Stimulated activated CD4-positive, alpha-beta T cell treated with anti-CD3 and anti-CD28 coated beads, Interleukin-1b, Interleukin-23, amount 100 ng/mL, for 1 hour (primary cell): ENCODE measurements at places on chromosomes 1 and 21.

- no peak for DNase-seq
Observed at GRCh38 chr1:152397474-152397873, 16.6 kb downstream of the CRNN start.

GRCh38 chr1:42945164-42945563, 13.5 kb downstream of the SLC2A1 start:
- DNase-seq: no peak

GRCh38 chr1:166029196-166029945, 137.4 kb downstream of the FAM78B start:
- DNase-seq: no peak

DNA sequence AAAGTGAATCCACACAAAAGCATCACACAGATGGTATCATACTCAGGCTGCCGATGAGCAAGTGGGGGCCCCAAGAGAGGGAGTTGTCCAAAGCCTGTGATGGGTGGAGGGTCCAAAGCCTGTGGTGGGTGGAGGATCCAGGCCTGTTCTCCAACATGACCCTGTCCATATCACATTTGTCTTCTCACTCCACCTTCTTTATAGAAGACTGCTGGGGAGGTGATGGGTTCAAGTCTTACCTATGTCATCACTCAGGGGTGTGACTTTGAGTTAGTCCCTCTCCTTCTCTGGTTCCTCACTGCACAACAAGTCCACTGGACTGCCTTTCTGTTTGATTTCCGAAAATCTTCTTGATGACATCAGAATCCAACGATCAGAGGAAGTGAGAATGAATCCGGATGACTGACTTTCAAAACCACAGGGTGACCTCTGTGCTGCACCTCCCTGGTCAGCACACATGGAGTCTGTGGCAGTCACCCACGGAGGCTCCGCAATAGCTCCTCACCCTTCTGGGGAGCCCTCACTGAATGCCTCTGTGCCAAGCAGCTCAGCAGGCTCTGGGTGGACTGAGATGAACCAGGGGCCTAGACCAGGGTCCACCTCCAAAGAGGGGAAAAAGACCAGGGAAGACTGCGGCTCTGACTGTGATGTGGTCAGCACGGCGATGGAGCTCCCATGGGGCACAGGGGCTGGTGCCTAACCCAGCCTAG, 166.8 kb downstream of the HIVEP3 start:
- DNase-seq: no peak

DNA sequence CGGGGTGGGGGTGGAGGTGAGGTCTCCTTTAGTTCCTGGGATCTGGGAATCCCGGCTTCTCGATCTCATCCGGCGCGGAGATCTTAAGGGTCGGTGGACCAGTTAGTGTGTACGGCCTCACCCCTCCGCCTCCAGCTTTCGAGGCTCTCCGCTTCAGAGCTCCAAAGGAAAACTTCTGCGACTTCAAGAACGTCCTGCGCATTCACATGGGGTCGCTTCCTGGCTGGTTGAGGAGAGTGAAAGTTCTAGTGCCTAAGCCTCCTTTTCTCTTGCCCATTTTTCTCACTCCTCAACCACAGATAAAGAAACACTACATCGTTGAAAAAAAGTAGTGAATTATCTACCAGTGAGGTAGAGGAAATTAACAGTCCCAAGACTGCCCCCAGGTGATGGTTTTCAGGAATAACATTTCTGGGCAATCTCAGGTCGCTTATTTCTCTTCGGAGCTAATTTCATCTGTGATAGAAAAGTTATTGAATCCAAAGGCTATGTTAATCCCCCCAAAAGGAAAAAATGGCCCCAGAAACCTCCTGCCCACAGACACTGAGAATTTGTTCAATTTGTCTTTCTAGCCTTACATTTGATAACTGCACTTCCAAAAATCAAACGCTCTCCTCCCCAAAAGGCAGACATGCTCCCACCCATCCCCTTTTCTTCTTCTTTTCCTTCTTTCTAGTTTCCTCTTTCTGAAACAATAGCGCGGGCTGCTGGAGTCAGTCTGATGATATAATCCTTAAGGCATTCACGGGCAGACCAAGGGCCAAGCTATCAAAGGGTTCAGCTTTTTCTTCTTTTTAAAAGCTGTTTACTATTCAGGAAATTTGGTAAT, 20.6 kb upstream of the TBX15 start:
- no peak for DNase-seq

DNA sequence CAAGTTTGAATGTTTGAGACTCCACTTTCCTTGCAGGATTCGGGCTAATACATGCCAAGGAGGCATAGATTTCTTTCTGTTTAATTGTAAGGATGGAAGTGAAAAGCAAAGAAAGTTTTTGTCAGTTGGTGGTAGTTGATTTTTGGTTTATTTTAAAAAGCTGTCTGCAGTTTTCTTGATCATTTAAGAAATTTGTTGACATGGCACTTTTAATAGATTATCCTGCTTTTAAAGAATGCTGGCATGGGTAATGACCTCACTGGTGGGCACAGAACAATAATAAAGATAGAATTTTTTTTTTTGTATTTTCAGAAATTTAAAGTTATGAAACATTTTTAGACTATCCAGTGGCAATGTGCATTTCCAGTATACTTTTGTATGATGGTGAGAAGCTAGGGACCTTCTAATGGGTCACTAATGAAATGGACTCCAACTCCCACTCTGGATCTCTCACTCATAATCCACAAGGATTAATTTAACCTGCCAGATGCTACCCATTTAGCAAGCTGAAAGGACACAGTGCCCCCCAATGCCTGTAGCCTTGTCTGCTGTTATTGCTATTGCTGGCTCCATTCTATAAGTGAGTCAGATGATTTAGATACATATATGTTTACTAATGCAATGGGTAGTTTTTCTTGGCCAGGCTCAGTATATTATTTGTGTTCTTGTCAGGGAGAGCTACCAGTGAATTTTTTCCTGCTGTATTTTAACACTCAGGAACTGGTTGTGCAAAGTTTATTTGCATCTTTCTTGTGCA, 190.2 kb upstream of the SGIP1 start:
- DNase-seq: no peak

- DNase-seq: no peak
Observed at GRCh38 chr1:175689396-175689795, 54.0 kb downstream of the TNR start.

DNA sequence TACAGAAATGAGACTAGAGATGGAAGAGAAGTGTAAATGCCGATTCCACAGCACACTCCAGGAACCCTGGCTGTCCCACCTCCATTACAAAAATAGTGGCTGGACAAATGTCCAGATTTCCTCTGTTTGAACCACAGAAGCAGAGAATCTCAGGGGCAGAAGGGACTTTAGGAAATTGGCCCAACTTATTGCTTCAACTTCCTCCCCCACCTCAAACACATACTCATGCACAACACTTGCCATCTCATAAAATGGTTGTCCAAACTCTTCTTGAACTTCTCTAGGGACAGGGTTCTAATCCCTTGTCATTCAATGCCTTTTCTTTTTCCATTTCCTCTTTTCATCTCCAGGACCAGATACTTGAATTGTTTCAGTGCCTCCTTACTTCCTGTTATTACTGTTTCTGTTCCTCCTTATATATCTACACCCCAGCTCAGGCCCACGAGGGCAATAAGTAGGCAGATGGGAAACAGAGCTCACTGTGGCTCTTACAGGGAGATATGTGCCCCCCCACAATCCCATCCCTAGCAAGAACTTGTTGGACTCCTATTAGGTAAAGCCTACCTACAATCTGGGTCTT, 8.5 kb upstream of the B4GALT3 start:
- no peak for DNase-seq

DNA sequence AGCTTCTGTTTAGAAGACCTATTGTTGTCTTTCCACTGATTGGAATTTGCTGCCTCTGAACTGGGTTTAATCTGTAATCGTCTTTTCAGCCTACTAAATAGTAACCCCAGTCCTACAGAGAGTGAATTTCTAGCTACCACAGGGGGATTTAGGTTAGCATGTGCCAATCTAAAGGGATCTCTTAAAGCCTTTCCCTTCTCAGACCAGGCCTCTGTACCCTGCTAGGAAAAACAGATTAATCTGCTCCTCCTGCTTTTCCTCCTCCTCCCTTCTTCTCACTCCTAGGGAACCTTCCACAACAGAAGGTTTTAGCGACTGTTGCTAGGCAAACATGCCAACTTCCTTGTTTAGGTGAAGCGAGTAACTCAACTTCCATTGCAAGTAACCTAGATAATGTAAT, 1.3 kb upstream of the RC3H1 start:
- no peak for DNase-seq

GRCh38 chr1:182580736-182581135, 8.3 kb downstream of the RNASEL start:
- no peak for DNase-seq

DNA sequence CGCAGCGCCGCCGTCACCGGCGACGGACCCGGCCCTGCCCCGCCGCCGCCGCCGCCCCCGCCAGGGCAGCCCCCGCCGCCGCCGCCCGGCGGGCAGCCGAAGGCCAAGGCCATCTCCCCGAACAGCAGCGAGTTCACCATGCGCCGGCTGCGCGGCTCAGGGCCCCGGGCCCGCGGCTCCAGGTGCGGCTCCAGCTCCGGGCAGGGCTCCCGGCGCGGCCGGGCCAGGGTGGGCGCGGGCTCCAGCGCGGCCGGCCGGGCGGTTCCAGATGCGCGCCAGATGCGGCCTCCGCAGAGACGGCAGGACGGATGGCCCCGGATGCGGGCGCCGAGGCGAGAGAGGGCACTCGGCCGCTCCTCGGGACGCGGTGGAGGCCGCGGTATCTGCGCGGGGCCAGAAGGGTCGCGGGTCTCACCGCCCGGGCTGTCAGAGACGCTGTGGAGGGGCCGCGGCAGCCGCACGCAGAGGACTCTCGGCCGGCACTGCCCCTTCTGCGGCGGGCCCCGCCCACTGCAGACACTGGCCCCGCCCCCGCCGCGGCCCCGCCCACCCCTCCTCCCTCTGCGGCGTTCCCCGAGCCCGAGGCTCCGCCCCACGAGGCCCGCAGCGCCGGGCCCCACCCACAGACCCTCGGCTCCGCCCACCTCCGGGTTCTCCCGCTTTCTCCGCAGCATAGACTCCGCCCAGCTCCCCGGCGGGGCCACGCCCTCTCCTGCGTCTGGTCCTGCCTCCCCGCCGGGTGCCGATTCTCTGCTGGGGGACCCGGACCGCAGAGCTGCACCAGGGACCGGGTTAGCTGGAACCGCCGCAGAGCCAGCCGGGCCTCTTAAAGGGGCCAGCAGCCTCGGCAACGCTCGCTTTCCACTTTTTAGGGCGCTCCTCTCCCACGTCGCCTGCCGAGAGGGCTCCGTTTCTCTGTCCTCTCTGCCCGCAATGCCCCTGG, at the start of gene IFFO2:
Gene IFFO2, minus strand, starts transcription at position 484 of the 943 bp plus-strand sequence. Its CDS starts 344 bp downstream, at position 140.
- DNase-seq: peak; percentile 99

- DNase-seq: no peak
Observed at GRCh38 chr1:94142583-94142982, 21.6 kb upstream of the ABCA4 start.

DNA sequence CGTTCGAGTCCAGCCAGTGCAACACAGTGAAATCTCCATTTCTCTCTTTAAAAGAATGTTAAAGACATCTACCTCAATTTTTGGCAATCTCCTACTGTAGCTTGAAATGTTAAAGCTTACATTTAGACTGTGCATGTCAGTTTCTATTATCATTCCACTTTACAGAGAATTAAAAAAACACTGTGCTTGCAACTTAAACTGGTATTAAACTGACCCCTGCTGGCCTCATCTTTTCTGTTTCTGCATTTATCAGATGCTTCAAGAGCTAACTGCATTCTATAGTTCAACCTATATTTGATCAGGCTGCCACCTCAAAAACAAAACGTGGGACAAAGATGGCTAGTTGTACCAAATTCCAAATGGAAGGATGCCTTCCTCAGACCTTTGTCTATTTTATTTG, 226.5 kb downstream of the SMYD3 start:
- DNase-seq: no peak

DNA sequence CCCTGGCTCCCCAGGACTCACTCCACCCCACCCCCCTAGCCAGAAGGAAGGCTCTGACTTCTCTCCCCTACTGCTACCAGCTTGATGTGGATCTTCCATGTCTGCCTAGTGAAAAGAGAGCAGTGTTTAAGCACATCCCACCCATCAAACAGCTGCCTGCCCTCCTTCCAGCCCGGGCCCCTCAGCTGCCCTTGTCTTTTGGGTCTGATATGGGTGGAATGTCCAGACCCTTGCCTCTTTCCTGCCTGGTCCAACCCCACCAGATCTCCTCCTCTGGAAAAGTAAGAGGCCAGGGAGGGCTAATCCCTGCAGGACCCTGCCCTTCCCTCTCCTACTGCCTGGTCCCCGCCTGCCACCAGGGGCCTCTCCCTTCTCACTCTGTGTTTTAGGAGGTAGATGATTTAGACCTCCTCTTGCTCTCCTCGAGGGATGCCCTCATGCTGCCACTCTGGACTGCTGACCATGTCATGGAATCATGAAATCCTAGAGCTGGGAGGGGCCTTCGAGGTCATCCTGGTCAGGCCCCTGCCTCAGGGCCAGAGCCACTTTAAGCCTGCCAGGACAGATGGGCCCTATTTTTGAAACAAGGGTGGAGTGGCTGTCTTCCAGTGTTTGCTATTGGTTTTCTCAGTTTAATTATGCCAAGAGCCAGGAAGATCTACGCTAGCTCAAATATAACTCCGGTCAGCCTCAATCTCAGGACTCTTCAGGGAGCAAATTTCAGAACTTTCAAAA, 15.8 kb upstream of the HSPG2 start:
- no peak for DNase-seq

DNA sequence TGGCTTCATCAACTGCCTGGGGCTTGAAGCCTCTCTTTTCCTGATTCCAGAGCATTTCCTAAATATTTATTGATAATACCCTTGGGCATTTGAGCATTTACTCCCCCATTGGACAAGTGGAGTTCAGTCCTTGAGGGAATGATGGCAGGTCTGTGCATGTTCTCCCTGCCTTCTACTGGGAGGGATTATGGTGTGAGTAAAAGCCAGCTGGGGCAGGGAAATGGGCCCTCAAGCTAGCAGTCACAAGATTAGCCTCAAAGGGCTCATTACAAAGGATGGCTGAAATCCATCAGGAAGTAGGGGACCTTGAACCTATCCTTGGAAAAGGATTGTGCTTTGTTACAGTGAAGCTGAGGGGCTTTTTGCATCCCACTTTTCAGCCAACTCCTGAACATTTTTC, 24.2 kb upstream of the OSBPL9 start:
- DNase-seq: no peak

- no peak for DNase-seq
Observed at GRCh38 chr1:50292276-50292675, 131.0 kb downstream of the DMRTA2 start.

DNA sequence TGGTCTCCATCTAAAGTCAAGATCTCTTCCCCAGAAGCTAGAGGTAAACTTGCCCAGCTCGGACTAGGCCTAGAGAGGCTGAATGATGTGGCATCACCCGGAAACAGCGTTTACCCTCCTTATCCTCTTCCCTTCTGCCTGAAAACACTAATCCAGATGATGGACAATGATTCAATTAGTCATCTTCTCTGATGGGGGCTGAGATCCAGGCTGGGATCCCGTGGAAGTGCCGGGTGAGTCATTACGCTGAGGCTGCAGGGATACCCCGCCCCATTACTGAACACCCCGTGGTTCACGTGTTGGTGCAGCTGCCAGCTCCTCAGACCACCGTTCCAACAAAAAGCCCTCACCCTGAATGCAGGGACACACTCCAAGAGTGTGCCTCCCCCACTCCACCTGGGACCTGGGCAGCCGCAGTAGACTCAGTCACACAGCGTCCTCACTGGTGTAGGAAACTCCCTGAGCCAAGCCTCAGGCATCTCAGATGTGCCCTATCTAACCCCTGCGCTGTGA, 2.0 kb downstream of the S100A6 start:
- no peak for DNase-seq

GRCh38 chr1:27509127-27510080, 19.4 kb upstream of the WASF2 start:
- no peak for DNase-seq

GRCh38 chr1:117678246-117678977, 72.6 kb downstream of the TENT5C start:
- no peak for DNase-seq
